Activated naive CD8-positive, alpha-beta T cell treated with anti-CD3 and anti-CD28 coated beads, Interleukin-2, amount 10 ng/mL, durations not matched to agents 7 days and 5 days (primary cell): ENCODE measurements at places on chromosomes 6 and 20. TPM values are rescaled to one million over a fixed set of nuclear protein-coding genes. Genes with fewer than 3 reads are reported as not detected.

PLA2G7 gene
- total RNA-seq = 9.6 TPM

GRCh38 chr6:46491628-46492547 is 639 bp upstream of the RCAN2 start:
- H3K36me3 ChIP-seq = no peaks in the 10 kb centered on the region
- DNase-seq = peak; percentile 44
- H3K4me1 ChIP-seq = peaks cover 7% of the 10 kb centered on the region
- H3K4me3 ChIP-seq = peak overlapping the region; percentile 48
- H3K27ac ChIP-seq = no peak overlapping the region

GRCh38 chr6:18269253-18269652 is 4.9 kb upstream of the DEK start:
- peaks cover 7% of the 10 kb centered on the region for H3K4me1 ChIP-seq
- peaks cover 8% of the 10 kb centered on the region for H3K27me3 ChIP-seq
- DNase-seq = no peak
- no peak overlapping the region for H3K4me3 ChIP-seq

POU5F1 gene
- 0.22 TPM for total RNA-seq

DNA sequence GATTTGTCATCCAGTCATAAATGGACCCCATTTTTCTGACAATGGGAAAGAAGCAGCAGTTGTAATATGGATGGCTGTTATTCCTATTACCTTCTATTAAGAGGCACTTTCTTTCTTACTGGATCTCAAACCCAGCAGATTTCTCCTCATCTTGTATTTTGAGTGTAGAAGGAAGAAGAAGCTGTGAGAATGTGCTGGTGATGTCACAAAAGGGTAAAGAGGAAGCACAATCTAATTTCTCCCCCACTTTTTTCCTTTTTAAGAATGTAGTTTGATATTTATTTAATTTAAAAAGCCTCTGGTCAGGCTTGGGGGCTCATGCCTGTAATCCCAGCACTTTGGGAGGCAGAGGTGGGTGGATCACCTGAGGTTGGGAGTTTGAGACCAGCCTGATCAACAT is 100.0 kb upstream of the JARID2 start:
- no peaks in the 10 kb centered on the region for H3K4me1 ChIP-seq
- no peak for DNase-seq
- no peak overlapping the region for H3K4me3 ChIP-seq
- peaks cover 6% of the 10 kb centered on the region for H3K27me3 ChIP-seq
- no peak overlapping the region for H3K27ac ChIP-seq

DNA sequence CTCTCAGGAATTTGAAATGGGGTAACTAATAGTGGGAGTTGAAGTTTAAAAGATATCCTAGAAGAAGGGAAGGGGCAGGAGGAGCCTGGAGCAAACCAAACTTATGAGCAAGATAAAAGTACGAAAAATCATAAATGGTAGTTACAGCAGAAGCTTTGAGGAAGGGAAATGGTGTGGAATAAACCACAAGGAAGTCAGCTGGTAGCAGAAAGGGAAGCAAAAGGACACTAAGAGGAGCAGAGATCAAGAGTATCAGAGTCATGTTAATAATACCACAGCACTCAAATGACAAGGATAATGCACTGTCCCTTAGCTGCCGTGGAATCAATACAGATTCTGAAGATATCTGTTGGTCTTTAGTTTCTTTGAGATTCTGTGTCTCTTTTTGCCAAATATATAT is 44.9 kb upstream of the CCDC28A start:
- H3K27ac ChIP-seq = no peak overlapping the region
- DNase-seq = no peak
- H3K4me3 ChIP-seq = no peak overlapping the region
- peaks cover 5% of the 10 kb centered on the region for H3K4me1 ChIP-seq
- H3K27me3 ChIP-seq = peaks cover 7% of the 10 kb centered on the region

GRCh38 chr6:165077876-165078275 is 231.5 kb downstream of the C6orf118 start:
- no peaks in the 10 kb centered on the region for H3K36me3 ChIP-seq
- H3K27ac ChIP-seq = no peak overlapping the region
- no peaks in the 10 kb centered on the region for H3K27me3 ChIP-seq
- H3K4me3 ChIP-seq = no peak overlapping the region
- DNase-seq = no peak
- no peaks in the 10 kb centered on the region for H3K4me1 ChIP-seq

ALDH8A1 gene
- 1.3 TPM for total RNA-seq

DNA sequence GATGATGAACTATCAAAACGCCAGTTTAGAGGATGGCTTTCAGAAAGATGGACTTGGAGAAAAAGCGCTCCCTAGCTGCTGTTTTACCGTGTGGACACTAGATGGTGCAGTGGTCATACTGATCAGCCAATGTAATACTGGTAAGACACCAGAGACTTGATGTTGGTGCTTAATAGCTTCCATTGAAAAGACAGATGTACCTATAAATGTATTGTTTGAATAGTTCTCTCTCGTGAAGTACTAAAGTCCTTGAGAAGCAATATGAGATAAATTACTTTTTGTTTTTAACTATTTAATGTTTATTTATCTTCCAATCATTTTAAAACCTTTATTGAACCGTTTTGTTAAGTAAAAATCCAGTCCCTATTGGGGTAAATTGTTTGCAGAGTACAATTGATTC is 63.9 kb upstream of the FUCA2 start:
- H3K4me3 ChIP-seq = no peak overlapping the region
- no peak for DNase-seq
- peaks cover 7% of the 10 kb centered on the region for H3K27me3 ChIP-seq
- no peak overlapping the region for H3K27ac ChIP-seq

- peaks cover 2% of the 10 kb centered on the region for H3K4me1 ChIP-seq
- H3K27me3 ChIP-seq = no peaks in the 10 kb centered on the region
- H3K4me3 ChIP-seq = no peak overlapping the region
- H3K27ac ChIP-seq = no peak overlapping the region
Observed at GRCh38 chr20:58991715-58992114, 10.7 kb downstream of the NELFCD start.

- no peak for DNase-seq
- no peaks in the 10 kb centered on the region for H3K36me3 ChIP-seq
- no peaks in the 10 kb centered on the region for H3K27me3 ChIP-seq
- H3K4me3 ChIP-seq = no peak overlapping the region
- no peak overlapping the region for H3K27ac ChIP-seq
Observed at GRCh38 chr20:23451956-23452487, 654 bp downstream of the CST11 start.

GRCh38 chr6:81995548-81996289 is 243.2 kb upstream of the TENT5A start:
- no peak overlapping the region for H3K4me3 ChIP-seq
- no peak for DNase-seq
- peaks cover 3% of the 10 kb centered on the region for H3K27me3 ChIP-seq
- no peaks in the 10 kb centered on the region for H3K4me1 ChIP-seq
- no peak overlapping the region for H3K27ac ChIP-seq

- no peak overlapping the region for H3K4me3 ChIP-seq
- peaks cover 4% of the 10 kb centered on the region for H3K27me3 ChIP-seq
- no peak for DNase-seq
Observed at GRCh38 chr6:3803627-3804468, 45.3 kb upstream of the FAM50B start.

TAF11 gene
- total RNA-seq = 30.5 TPM

GRCh38 chr6:150001295-150002008 is 23.9 kb downstream of the RAET1L start:
- H3K4me1 ChIP-seq = peaks cover 33% of the 10 kb centered on the region
- peak overlapping the region; percentile 31 for H3K4me3 ChIP-seq
- peak overlapping the region; percentile 18 for H3K27ac ChIP-seq
- peaks cover 19% of the 10 kb centered on the region for H3K27me3 ChIP-seq
- peaks cover 9% of the 10 kb centered on the region for H3K36me3 ChIP-seq

DNA sequence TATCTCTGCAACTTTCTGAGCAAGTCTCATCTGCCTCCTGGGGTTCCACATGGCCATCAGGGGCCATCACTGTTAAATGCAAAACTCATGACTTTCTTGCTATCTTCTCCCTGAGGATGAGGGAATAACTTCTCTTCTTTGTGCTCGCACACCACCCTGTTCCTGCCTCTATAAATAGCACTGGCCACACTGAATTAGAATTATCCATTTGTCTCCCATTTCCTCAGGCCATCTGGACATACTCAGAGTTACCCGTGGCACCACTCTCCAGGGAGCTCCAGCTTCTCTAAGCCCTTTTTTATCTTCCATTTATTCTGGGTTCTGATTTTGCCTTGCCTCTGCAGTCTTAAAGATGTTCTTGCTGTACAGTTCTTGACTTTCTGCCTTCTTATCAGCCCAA is 72.8 kb upstream of the ECI2 start:
- no peak overlapping the region for H3K4me3 ChIP-seq
- H3K27ac ChIP-seq = no peak overlapping the region
- H3K4me1 ChIP-seq = peaks cover 7% of the 10 kb centered on the region
- peaks cover 1% of the 10 kb centered on the region for H3K36me3 ChIP-seq

- H3K27ac ChIP-seq = no peak overlapping the region
- H3K27me3 ChIP-seq = peaks cover 34% of the 10 kb centered on the region
- DNase-seq = no peak
- H3K4me1 ChIP-seq = peaks cover 1% of the 10 kb centered on the region
- H3K4me3 ChIP-seq = no peak overlapping the region
Observed at GRCh38 chr6:99871641-99872040, 122.4 kb downstream of the MCHR2 start.

CRISP3 gene
- not detected for total RNA-seq

FOXS1 gene
- not detected for total RNA-seq

GRCh38 chr20:2327620-2328555 is 32.1 kb downstream of the TGM3 start:
- H3K27me3 ChIP-seq = peaks cover 19% of the 10 kb centered on the region
- H3K36me3 ChIP-seq = no peaks in the 10 kb centered on the region
- no peak overlapping the region for H3K4me3 ChIP-seq

DNA sequence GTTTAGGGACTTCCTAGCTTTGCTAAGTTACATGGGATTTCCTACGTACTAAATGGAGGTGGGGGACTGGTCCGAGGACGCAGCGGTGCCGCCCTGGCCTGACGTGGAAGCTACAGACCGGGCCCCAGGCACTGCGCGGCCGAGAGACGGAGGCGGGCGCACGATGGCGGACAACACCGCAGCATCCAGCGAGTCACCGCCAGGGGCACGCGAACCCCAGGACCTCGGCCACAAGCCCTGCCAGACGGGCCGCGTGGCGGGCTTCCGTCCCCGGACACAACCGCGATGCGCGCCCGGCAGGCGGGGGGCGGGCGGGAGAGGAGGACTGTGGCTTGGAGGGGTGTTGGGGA is 1516.9 kb upstream of the DEFB115 start:
- H3K36me3 ChIP-seq = peaks cover 4% of the 10 kb centered on the region
- no peak overlapping the region for H3K27ac ChIP-seq
- no peaks in the 10 kb centered on the region for H3K27me3 ChIP-seq

TNXB gene
- 9.2 TPM for total RNA-seq

MATN4 gene
- total RNA-seq = 0.14 TPM

- DNase-seq = no peak
- peaks cover 36% of the 10 kb centered on the region for H3K27me3 ChIP-seq
- peaks cover 4% of the 10 kb centered on the region for H3K4me1 ChIP-seq
- no peaks in the 10 kb centered on the region for H3K36me3 ChIP-seq
- H3K4me3 ChIP-seq = no peak overlapping the region
Observed at GRCh38 chr6:128525406-128525805, 5.0 kb upstream of the PTPRK start.

DNA sequence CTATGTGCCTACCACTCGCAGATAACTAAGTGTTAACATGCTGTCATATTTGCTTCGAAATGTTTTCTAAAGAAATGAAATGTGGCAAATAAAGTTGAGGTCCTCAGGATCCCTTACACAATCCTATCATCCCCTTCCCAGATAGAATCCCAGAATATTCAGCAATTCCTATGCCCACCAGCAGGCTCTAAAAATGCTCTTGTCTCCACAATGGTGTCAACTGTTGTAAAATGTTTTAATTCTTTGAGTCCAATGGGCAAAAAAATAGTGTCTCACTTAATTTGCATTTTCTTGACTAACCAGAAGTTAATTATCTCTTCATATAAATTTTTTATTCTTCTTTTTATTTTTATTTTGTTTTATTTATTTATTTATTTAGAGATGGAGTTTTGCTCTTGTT is 103.9 kb upstream of the MAP7 start:
- no peaks in the 10 kb centered on the region for H3K27me3 ChIP-seq
- H3K4me3 ChIP-seq = no peak overlapping the region
- peaks cover 11% of the 10 kb centered on the region for H3K4me1 ChIP-seq
- no peak overlapping the region for H3K27ac ChIP-seq
- peaks cover 12% of the 10 kb centered on the region for H3K36me3 ChIP-seq

GRCh38 chr6:29685718-29686326 is 4.9 kb upstream of the ZFP57 start:
- H3K27ac ChIP-seq = no peak overlapping the region
- H3K4me3 ChIP-seq = no peak overlapping the region
- DNase-seq = no peak

NFATC2 gene
- total RNA-seq = 62.3 TPM

DNA sequence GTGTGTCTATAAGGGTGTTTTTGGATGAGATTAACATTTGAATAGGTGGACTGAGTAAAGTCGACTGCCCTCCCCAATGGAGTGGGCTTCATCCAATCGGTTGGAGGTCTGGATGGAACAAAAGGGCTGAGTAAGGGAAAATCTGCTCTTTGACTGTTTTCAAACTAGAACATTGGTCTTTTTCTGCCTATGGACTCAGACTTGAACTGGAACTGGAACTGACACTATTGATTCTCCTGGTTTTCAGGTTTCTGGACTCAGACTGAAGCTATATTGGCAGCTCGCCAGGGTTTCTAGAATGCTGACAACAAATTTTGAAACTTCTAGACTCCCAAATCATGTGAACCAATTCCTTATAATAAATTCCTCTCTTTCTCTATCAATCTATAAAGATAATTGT is 498.9 kb upstream of the EPHA7 start:
- no peaks in the 10 kb centered on the region for H3K36me3 ChIP-seq
- H3K27me3 ChIP-seq = no peaks in the 10 kb centered on the region
- no peak overlapping the region for H3K4me3 ChIP-seq

GRCh38 chr20:53579581-53580375 is 13.9 kb downstream of the ZNF217 start:
- peaks cover 76% of the 10 kb centered on the region for H3K4me1 ChIP-seq
- peaks cover 78% of the 10 kb centered on the region for H3K36me3 ChIP-seq
- peak overlapping the region; percentile 96 for H3K4me3 ChIP-seq
- H3K27me3 ChIP-seq = no peaks in the 10 kb centered on the region
- DNase-seq = no peak

GRCh38 chr6:1589208-1589607 is 20.5 kb upstream of the FOXC1 start:
- H3K4me3 ChIP-seq = no peak overlapping the region
- no peak for DNase-seq
- no peaks in the 10 kb centered on the region for H3K4me1 ChIP-seq
- peaks cover 21% of the 10 kb centered on the region for H3K27me3 ChIP-seq
- no peak overlapping the region for H3K27ac ChIP-seq
- H3K36me3 ChIP-seq = no peaks in the 10 kb centered on the region

EMILIN3 gene
- not detected for total RNA-seq

NKAIN2 gene
- total RNA-seq = not detected

VWA7 gene
- total RNA-seq = 5.7 TPM

DNA sequence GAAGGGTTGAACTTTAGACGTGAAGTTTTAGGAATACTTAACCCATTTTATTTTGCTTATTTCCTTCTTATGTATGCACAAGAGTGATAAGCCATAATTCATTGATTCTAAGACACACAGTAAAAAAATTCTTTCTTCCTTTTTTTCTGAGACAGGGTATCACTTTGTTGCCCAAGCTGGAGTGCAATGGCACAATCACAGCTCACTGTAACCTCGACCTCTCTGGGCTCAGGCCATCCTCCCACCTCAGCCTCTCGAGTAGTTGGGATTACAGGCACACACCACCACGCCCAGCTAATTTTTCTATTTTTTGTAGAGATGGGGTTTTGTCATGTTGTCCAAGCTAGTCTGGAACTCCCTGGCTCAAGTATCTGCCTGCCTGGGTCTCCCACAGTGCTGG is 116.6 kb upstream of the RNF24 start:
- DNase-seq = no peak
- H3K4me3 ChIP-seq = no peak overlapping the region
- H3K27me3 ChIP-seq = peaks cover 15% of the 10 kb centered on the region
- no peaks in the 10 kb centered on the region for H3K36me3 ChIP-seq
- no peak overlapping the region for H3K27ac ChIP-seq
- peaks cover 15% of the 10 kb centered on the region for H3K4me1 ChIP-seq
